ENCODE measurements at places on chromosomes 12 and 14. TPM values are rescaled to one million over a fixed set of nuclear protein-coding genes. Genes with fewer than 3 reads are reported as not detected.
A peak's percentile ranks its signal among the peaks of the same experiment; 100 is the strongest.

Gene TPCN1
- total RNA-seq: 16.4 TPM

Gene CLEC2B
- 4.7 TPM for total RNA-seq

Gene SLC38A4
- total RNA-seq: not detected

DNA sequence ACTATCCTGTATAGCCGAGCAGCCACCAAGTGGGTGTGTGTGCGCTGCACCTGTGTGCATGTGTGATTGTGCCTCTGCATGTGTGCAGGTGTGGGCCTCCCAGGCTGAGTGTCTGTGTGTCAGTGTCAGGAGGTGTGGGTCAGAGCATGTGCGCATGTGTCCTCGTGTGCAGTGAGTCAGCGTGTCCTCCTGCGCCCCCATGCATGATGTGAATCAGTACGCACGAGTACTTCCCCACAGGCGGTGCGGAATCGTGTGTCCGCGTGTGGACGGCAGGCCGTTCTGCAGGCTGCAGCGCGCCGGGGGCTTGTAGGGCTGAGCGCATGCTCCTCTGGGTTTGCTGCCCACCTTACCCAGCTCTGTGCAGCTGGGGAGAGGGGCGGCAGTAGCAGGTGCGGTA, 34.2 kb downstream of the DTX1 start:
- DNase-seq: no peak

- no peak for DNase-seq
These were observed 334.5 kb downstream of the TMEM121 start for GRCh38 chr14:105860615-105861580.

DNA sequence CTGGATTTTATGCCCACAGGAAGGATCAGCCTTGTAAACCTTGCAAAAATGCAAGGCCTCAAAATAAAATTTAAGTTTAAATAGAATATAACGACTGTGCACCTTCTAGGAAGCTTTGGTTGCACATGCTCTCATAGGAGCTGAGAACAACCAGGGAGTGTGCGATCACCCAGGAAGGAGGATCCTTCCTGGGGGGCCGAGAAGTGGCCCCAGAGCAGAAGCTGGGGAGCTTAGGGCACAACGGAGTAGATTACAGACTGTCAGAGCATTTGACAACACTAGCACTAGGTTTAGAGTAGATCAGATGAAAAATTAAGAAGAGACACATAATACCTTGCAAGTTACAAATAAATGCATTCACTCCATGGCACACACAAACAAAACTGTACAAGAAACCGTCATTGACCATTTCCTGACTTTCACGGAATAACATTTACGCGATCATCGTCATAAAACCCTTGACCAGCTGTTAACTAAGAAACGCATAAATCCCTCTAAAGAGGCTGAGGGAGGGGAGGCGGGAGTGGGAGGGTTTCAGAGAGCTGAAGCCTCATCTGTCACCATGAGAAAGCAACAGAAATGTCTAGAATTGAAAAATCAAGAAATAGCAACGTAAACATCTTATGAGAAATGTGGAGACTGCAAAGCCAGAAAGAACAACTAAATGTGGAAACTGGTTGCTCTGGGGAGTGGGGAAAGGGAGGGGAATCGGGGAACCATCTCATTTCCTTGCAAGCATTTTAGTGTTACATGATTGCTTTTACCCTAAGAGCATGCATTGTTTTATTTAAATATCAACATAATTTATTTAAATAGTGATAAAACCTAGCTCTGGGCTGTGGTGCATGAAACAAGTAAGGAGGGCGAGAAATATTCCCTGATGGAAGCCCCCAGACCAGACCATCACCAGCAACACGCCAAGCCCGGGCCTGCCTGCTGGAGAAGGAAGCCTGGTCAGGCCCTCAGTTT, 13.1 kb upstream of the CCDC85C start:
- DNase-seq: no peak

GRCh38 chr14:22836301-22837113, at the start of gene MMP14:
Gene MMP14 (plus strand): TSS chr14:22836585. CDS start chr14:22836818, 233 bp downstream.
- no peak for DNase-seq

DNA sequence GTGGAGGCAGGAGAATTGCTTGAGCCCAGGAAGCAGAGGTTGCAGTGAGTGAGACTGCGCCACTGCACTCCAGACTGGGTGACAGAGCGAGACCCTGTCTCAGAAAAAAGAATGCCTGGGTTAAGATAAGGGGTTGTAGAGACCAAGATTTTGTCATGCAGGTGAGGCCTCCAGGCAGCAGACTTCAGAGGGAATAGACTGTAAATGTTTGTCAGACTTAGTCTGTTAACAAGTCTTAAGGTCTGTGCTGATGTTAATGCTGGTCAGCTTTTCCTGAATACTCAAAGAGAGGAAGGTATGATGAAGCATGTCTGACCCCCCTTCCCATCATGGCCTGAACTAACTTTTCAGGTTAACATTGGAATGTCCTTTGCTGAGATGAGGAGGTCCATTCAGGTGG, 83.0 kb upstream of the FUT8 start:
- DNase-seq: no peak

GRCh38 chr14:59564366-59564765, 12.2 kb downstream of the CCDC175 start:
- no peak for DNase-seq

- DNase-seq: no peak
These were observed 89.1 kb downstream of the LRRK2 start for GRCh38 chr12:40313928-40314327.

GRCh38 chr14:61502459-61503093, 181.2 kb downstream of the PRKCH start:
- DNase-seq: no peak

GRCh38 chr12:53241623-53242412, 9.8 kb upstream of the RARG start:
- DNase-seq: no peak

DNA sequence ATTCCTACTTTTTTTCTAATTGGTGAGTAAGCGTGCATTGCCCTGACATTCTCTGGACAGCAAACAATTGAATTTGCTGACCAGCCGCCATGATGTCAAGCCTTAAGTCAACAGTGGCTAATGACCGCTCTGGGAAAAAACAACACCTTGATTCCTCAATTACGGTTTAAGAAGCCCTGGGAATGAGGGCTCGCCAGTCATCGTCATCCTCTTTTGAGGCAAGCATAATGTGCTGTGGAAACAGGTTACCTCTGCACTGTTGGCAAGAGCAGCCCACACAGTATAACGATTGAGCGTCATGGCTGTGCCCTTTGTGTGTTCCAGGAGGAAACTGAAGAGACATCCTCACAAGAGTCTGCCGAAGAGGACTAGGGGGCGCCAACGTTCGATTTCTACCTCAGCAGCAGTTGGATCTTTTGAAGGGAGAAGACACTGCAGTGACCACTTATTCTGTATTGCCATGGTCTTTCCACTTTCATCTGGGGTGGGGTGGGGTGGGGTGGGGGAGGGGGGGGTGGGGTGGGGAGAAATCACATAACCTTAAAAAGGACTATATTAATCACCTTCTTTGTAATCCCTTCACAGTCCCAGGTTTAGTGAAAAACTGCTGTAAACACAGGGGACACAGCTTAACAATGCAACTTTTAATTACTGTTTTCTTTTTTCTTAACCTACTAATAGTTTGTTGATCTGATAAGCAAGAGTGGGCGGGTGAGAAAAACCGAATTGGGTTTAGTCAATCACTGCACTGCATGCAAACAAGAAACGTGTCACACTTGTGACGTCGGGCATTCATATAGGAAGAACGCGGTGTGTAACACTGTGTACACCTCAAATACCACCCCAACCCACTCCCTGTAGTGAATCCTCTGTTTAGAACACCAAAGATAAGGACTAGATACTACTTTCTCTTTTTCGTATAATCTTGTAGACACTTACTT, 138.9 kb downstream of the HMGA2 start:
- peak; percentile 100 for DNase-seq

- DNase-seq: no peak
These were observed 38.1 kb upstream of the FAM181A start for GRCh38 chr14:93888995-93889394.

GRCh38 chr14:54672688-54673087, 105.8 kb downstream of the SAMD4A start:
- DNase-seq: no peak

DNA sequence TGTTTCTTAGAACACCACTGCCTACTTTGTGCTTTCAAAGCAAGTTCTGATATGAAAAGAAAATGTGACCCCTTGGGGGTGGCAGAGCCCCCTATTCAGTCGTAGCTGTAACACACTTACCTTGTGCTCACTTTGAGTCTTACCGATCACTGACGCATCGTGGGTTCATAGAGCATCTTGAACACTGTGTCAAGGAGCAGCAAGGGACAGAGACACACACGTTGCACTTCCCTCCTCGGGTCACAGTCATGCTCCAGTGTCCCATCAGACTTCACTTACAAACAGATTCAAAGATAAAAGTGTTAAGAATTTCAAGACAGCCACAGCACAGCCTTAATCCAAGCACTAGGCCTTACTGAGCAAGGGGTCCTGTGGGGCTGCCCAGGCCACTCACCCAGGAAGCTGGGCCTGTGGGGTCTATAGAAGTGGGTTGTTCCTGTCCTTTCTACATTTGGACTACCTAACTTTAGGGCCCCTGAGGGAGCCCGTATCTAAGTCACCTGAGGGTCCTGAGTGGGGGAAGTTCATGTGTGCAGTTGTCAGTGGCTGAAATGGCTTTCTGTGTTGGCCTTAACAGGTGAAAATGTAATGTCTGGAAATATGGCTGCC, 75.4 kb upstream of the BDKRB2 start:
- no peak for DNase-seq

DNA sequence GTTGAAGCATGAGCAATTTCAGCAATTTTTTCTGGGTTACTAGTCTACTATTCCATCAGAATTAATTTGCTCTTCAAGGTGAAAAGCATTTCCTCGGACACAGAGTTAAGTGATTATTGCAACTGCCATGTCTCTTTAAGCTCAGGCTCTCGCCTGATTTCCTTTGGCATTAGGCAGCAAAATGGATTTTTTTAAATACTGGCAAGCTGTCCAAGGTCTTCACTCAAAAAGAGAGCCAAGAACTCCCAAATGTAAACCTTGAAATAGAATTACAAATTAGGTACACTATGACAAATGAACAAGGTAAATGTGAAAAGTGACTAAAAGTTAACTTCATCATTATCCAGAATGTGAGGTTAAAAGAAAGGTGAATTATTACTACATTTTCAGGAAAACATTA, 111.9 kb downstream of the GARIN6 start:
- DNase-seq: no peak

DNA sequence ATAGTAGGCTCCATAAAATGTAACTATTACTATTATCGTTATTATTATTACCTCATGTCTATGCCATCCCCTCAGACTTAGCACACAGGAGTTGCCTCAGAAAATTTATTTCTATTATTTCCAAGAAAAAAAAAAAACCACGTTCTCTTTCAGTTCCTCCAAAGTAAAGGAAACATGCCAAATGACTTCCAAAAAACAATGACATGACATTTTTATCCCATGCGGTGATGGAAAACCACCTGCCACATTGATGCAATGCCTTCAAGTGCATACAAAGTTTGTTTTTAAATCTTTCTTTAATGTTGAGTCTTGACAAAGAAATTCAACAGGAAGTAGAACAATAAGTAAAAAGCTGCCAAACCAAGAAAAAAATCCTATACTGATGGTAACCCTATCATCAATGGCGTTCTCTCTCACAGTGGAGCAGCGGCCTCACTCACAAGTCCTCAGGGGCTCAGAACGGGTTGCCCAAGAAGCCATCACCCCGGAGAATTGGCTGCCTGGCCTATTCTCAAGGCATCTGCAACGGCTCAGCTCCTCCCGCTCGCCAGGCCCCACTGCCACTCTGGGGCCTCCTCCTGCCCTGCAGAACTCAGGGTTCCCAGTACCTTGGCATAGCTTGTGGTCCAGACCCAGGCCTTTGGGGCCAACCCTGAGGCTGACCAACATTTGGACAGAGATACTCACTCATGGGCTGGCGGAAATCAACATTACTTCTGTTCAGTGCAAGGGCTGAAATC, 51.9 kb downstream of the SERPINA3 start:
- DNase-seq: no peak

DNA sequence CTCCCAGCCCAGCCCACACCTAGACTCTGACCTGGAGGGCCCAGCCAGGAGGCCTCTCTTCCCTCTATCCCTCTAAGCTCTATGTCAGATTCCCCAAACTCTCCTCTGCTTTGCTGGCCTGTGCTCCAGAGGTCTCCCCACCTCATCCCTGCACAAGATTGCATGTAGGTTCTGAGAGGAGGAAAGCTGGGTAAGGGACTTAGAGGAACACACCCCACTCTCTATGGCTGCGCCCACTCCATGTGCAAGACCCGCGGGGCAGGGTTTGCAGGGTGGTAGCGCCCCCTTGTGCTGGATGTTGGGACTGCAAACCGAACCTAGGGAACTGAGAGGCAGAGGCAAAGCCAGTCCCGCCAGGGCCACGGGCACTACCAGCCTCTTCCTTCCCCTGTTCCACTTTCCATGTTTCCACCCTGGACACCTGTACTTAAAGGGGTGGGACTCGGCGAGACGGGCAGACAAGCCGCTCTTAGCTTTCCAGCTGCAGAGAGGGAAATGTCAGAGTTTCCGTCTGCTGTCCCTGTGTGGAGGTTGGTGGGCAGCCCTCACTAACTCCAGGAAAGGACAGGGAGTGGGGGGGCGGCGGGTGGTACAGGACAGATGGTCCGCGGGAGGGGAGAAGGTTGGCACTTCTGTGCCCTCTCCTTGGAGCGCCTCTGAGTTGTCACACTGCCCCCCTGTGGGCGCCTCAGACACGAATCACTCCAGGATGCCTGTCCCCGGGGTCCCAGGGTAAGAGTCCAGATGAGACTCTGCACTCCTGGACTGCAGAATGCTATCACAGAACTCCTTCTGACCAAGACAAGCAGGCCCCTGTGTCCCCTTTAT, 16.8 kb downstream of the MMP14 start:
- peak; percentile 69 for DNase-seq

DNA sequence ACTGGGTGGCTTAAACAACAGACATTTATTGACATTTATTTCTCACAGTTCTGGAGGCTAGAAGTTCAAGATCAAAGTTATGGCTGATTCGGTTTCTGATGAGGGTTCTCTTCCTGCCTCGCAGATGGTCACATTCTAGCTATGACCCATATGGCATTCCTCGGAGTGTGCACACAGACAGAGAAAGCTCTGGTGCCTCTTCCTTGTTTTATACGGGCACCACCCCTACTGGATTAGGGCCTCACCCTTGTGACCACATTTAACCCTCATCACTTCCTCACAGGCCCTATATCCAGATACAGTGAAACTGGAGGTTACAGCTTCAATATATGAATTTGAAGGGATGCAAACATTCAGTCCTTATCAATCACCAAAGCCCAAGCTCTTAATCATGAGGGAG, 77.0 kb upstream of the OVCH1 start:
- no peak for DNase-seq

- DNase-seq: no peak
These were observed 339.5 kb downstream of the AEBP2 start for GRCh38 chr12:19778797-19779196.

GRCh38 chr14:33441633-33442032, 503.0 kb downstream of the NPAS3 start:
- DNase-seq: no peak

DNA sequence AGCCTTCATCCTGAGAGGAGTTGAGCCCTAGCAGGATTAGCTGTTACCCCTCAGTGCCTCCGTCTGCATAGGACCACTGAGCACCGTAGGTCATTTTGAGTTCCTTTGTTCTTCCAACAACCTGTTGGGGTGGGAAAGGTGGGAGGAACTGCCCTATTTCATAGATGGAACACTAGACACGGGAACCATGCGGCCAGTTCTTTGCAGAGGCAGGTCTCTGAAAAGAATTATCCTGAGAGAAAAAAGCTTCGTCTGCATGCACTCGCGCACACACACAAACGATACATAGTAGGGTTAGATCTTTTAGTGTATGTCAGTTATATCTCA, 28.5 kb downstream of the TRAFD1 start:
- no peak for DNase-seq

All from Caki2 (cell line).